IMR-90 (cell line): ENCODE measurements at places on chromosomes 16 and 17. TPM values are rescaled to one million over a fixed set of nuclear protein-coding genes. Genes with fewer than 3 reads are reported as not detected.

GRCh38 chr16:86471896-86472295 lies 38.4 kb upstream of the FOXF1 start:
- DNase-seq = peak; percentile 55

DNA sequence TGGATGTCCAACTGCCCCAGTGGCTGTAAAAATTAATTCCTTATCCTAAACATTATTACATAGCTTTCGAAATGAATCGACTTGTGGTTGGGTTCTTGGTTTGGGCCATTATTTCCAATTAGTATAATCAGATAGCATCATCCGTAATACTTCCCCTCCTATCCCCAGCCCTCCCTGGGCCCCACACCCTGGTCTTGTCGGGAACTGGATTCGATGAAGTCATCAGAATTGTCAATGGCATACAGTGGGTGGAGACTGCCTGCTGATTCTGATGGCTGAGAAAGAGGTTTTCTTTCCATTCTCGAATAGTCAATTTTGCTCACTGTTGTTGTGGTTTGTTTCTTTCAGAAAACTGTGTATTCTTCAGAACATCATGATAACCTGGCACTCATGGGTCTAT lies 395.1 kb downstream of the SEC14L1 start:
- DNase-seq = no peak

DNA sequence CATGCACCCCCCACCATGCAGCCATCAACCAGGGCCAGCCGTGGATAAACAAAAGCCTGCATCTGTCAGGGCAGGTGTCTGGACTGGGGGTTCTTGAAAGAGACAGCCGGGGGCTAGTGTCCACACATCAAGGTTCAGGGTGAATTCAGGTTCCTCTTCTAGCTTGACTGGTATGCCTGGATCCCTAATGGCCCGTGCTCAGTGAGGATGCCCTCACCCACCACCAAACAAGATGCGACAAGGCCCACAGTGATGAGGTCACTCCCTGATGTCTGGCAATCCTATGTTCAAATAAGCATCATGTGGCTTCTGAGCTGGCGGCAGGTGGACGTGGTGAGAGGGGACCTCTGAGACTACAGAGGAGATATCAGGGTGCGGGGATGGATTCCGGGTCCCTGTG lies 64.6 kb downstream of the GOSR1 start:
- no peak for DNase-seq

DNA sequence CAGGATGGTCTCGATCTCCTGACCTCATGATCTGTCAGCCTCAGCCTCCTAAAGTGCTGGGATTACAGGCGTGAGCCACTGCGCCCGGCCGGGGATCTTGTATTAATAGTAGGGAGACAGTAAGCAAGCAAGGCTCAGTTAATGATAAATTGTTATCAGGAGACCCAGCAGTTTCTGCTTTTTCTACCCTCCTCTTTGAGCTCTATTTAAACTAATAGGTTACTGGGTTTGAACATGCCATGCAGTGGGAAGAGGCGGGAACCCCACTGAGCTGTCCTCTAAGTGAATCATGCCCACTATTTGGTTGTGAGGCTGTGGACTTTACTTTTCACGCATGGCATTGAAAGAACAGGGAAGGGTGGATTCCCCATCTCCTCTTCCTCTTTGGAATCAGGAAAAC lies 223.9 kb downstream of the WWOX start:
- no peak for DNase-seq

DNA sequence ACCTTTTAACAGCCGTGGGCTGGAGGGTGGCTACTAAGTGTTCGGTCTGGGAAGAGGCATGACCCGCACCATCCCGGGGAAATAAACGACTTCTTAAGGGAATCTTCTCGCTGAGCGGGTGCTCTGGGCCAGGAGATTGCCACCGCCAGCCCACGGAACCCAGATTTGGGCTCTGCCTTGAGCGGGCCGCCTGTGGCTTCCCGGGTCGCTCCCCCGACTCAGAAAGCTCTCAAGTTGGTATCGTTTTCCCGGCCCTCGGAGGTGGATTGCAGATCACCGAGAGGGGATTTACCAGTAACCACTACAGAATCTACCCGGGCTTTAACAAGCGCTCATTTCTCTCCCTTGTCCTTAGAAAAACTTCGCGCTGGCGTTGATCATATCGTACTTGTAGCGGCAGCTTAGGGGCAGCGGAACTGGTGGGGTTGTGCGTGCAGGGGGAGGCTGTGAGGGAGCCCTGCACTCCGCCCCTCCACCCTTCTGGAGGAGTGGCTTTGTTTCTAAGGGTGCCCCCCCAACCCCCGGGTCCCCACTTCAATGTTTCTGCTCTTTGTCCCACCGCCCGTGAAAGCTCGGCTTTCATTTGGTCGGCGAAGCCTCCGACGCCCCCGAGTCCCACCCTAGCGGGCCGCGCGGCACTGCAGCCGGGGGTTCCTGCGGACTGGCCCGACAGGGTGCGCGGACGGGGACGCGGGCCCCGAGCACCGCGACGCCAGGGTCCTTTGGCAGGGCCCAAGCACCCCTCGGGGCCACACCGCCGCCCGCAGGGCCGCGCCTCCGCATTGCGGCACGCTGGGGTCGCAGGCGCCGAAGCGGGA lies 3.6 kb upstream of the CBX4 start:
- DNase-seq = no peak

GRCh38 chr17:43766413-43767052 lies 7.9 kb upstream of the SOST start:
- peak; percentile 51 for DNase-seq

DNA sequence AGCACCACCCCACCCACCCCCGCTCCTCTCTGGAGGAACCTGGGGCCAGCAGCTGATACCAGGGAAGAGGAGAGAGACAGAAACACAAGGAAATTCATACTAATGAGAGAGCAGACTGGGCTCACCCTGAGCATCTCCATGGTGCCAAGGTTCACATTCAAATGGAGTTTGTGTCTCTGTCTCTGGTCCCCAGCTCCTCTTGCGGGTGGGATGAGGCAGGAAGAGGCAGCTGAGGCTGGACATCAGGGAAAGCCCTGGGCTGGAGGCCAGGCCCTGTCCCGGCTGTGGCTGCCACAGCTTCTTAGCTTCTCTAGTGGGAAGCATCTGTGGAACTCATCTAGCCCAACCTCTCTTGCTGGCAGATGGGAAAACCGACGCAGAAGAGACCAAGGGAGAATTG lies 121.5 kb downstream of the SDK2 start:
- DNase-seq = no peak

DNA sequence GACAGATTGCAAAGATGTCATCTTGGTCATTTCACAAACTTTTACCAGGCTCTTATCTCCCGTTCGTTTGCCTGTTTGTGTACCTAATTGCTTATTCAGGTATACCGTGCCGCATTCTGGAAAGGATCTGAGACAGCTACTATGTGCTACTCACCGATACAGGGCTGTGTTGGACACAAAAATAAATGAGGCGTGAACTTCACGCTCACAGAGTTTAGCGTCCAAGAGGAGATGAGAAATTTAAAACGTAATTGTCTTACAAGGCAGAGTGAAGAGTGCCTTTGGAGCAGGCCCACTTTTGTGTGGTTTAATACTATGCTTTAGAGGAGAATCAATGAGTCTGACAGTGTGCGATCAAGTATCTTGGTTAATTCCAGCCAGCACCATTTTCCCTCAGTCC lies 26.7 kb downstream of the MAF start:
- no peak for DNase-seq

GRCh38 chr16:88347656-88348376 lies 34.9 kb upstream of the ZNF469 start:
- DNase-seq = no peak

DNA sequence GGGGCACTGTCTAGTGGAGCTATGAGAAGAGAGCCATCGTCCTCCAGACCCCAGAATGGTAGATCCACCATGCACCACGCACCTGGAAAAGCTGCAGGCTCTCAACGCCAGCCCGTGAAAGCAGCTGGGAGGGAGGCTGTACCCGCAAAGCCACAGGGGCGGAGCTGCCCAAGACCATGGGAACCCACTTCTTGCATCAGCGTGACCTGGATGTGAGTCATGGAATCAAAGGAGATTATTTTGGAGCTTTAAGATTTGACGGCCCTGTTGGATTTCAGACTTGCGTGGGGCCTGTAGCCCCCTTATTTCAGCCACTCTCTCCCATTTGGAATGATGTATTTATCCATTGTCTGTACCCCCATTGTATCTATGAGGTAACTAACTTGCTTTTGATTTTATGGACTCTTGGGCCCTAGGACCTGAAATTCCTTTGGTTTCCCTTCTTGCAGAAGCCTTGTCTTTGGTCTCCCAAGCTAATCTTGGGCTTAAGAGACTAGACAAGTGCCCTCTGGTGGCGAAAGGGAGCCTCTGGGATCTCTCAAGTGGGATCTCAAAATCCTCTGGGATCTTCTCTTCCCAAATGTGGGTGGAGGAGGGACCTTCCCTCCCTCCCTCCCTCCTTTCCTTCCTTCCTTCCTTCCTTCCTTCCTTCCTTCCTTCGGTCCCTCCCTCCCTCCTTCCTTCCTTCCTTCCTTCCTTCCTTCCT lies 58.2 kb upstream of the HAPSTR1 start:
- DNase-seq = peak; percentile 71

GRCh38 chr17:78342449-78343186 lies 17.3 kb downstream of the SOCS3 start:
- peak; percentile 88 for DNase-seq

- no peak for DNase-seq
These were observed 141.8 kb downstream of the KATNIP start for GRCh38 chr16:27691721-27692120.

GRCh38 chr16:13448346-13448745 lies 471.6 kb upstream of the ERCC4 start:
- no peak for DNase-seq

DNA sequence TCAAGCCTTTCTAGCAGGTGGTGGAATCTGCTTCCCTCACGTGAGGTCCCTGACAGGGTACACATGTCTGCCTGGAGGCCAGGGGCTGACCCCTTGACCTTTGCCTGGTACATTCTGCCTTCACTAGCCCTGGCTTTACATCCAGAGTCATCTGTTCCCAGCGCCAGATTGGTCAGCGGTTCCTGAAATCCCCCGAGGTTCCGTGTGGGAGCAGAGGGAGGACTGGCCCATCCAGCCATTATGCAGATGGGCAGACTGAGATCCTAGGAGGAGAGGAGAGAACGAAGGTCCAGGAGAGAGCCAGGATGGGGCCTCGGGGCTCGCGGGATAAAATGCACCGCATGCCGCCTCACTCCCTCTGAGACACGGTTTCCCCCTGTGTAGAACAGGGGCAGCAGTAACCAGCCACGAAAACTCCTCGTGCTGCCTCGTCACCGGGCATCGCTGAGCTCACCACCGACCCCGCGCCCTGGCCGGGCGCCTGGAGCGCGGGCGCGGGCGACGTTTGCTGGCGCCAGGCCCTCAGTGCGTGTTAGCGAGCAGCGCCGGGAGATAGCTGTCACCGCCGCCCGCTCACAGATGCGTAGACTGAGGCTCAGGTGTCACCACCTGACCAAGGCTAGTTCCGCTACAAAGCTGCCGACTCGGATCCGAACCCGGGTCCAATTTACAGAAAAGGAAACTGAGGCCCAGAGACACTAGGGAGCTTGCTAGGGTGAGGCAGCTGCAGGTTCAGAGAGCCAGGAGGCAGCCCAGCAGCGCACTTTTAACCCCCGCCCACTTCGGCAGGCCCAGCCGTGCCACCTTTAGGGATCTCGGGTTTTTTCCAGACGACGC lies 811 bp upstream of the MAP2K3 start:
- DNase-seq = peak; percentile 73

DNA sequence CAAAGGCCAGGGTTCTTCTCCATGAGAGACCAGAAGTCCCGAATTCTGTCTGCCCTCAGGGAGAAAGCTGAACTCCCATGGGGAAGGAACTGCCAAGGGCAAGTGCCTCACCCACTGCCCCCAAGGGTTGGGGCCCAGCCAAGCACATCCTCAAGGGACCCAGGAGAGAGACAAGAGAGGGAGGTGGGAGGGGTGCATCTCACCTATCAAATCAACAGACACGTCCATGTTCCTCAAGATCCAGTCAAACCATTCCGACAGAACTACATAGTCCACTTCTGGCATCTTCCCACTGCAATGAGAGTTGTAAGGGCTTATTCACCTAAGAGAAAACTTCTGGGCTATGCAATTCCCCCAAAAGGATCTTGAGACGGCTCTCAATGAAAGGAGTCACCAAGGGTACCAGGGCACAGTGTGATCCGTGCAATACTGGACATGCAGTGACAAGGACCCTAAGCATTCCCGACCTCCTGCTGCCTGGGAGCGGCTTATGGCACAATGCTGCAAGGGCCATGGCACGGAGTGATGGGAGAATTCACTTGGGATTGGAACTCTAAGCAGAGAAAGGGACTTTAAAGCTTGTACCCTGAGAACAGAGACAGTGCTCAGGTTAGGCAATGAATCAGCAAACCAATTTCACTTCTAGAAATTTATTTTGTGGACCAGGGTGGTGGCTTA lies 32.2 kb downstream of the TK2 start:
- DNase-seq = no peak

Gene KRT20
- polyA plus RNA-seq = not detected in 2 replicates

Gene ENGASE
- polyA plus RNA-seq = 10.4 and 12.1 TPM in 2 replicates

Gene FSCN2
- polyA plus RNA-seq = 0.84 and 1.1 TPM in 2 replicates

Gene HOXB2
- polyA plus RNA-seq = 29.9 and 33.8 TPM in 2 replicates

Gene GLIS2
- polyA plus RNA-seq = 8.4 and 9.0 TPM in 2 replicates

Gene SLC6A2
- not detected in 2 replicates for polyA plus RNA-seq
